ENCODE measurements at places on chromosomes 5 and 9.
A peak's percentile ranks its signal among the peaks of the same experiment; 100 is the strongest.

GRCh38 chr5:97750576-97750975 lies 567.5 kb upstream of the RIOK2 start:
- DNase-seq = peak; percentile 43

- peak; percentile 66 for DNase-seq
Measured at GRCh38 chr5:72018143-72018803, 89.0 kb upstream of the MAP1B start.

GRCh38 chr5:40165789-40166728 lies 513.7 kb upstream of the PTGER4 start:
- peak; percentile 4 for DNase-seq

- DNase-seq = no peak
Measured at GRCh38 chr9:116757030-116757429, 69.9 kb downstream of the TRIM32 start.

- DNase-seq = no peak
Measured at GRCh38 chr9:129310666-129311350, 132.7 kb upstream of the IER5L start.

DNA sequence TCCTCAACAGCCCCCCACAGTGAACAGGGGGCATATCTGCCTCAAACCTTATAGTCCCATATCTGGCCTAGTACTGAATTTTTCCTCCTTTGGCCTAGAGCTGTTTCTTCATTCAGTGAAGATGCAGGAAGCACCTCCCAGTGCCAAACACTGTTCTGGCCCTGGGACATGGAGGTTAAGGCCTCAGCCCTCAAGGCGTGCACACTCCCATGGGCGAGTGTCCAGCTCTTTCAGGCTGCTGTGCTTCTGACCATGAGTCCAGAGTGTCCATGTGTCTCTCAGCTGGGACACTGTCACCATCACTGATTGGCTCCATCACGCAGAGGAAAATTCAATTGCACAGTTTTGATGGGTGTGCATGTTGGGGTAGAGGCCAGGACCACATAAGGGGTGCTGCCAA lies 151.5 kb downstream of the PAX5 start:
- no peak for DNase-seq

DNA sequence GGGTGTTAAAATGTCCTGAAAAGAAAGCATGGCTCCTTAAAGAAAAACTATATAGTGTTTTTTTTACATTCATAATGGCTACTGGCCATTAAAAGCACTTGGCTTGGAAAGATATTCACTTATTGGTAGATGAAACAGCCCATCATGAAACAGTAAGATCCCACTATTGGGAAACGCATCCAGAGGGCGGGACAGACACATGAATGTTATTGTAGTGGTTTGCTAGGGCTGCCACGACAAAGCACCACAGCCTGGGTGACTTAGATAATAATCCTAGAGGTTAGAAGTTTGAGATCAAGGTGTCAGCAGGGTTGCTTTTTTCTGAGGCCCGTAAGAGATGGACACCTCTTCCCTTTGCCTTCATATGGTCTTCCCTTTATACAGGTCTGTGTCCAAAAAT lies 139.4 kb upstream of the ANKH start:
- DNase-seq = no peak

- peak; percentile 63 for DNase-seq
Measured at GRCh38 chr5:126449751-126450271, 26.6 kb downstream of the GRAMD2B start.

DNA sequence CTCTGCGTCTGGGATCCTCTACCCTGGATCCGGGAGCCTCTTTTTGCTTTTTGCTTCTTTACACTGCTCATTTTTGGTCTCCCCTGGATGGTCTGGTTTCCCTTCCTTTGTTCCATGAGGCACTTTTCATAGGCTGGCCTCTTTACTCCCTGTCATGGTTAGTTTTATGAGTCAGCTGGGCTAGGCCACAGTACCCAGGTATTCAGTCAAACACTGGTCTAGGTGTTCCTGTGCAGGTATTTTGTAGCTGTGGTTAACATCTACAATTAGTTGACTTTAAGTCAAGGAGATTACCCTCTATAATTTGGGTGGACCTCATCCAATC lies 17.5 kb downstream of the ANKRD33B start:
- no peak for DNase-seq

DNA sequence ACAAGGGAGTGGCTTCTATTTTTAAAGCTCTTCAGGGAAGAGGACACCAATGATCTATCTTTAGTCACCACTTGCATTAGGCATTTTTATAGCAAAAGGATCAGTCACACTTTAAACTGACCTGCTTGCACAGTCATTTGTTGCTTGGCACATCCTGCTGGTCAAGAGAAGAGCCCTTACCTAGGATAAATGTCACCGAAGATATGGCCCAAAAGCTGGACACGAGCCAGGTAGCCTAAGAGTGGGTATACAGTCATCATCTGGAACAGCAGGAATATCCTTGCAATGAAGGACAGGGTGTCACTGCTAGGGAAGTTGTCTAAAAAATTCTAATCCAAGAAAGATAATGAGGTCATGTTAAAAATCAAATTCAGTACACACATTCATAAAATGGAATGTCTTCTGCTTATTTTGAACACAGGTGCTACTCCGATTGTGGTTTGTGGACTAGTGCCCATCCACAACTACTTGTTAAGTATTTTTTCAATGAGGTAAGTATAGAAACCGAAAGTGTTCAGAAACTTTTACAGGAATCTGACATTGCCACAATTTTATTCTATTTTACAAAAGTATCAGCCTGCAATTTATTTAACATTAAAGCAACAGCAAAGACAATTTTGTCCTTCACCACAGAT lies 78.4 kb downstream of the SLC38A9 start:
- DNase-seq = no peak
